ENCODE measurements at places on chromosomes 1 and 21.

DNA sequence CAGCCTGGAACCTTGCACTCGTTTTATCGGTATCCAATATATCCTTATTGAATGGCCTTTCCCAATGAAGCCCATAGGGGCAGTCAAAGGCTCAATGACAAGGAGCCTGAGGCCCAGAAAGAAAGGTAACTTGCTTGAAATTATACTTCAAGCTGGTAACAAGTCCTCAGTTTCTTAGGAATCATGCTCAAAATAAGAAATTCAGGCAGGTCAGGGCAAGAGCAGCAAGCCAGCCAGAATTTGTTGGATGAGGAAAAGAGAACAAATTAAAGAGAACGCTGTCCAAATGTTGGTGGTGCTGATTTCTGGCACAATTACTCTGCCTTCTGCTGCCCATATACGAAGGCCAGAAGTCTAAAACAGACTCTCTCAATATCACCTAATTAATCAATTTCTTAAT, 77.6 kb downstream of the DDX20 start:
- no peak for DNase-seq

DNA sequence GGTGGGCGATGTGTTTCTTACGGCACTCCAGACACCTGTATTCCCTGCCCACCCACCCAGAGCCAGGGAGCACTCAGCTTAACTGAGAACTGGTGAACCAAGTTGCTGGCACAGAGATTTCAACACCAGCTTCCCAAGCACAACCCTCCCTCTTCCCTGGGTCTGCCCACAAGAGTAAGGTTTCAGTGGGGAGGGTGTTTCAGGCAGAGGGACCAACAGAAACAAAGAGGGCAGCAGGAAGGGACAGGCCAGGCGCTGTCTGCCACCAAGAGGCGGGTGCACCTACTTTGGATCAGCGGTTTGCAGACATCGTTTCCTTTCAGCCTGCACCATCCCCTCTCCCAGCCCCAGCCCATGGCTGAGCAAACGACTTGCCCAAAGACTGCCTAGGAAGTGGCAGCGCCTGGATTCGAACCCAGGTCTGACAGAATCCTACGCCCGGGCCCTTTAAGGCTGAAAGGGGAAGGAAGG, 21.9 kb upstream of the ALDH4A1 start:
- DNase-seq: no peak

GRCh38 chr1:3939242-3940080, 39.4 kb upstream of the C1orf174 start:
- no peak for DNase-seq

- no peak for DNase-seq
These were observed at the start of gene ZBTB8A for GRCh38 chr1:32538887-32539583. ZBTB8A (plus strand) TSS chr1:32539427; CDS start chr1:32592932, 53,505 bp downstream.

DNA sequence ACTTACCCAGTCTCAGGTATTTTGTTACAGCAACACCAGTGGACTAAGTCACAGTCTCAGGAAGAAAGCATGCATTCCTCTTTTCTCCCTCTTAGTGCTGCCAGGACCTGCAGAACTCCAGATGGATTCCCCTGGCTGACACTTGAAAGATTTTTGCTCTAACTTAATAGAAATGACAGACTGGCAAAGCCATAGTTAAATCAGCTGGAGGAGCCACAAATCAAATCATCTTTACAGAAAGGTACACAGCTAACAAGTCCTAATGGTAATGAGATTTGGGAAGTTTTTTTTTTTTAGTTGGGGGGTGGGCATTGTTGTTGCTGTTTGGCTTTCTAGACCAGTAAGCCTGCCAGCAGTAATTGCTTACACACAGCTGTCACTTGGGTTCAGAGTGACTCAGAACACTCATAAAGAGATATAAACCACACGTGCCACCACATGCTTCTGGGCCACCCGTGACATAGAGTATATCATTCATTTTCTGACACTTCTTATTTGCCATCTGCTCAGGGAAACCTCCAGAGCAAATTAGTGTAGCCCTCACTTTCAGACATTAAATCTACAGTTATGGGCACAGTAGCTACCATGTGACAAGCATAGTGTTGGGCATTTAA, 72.4 kb downstream of the FH start:
- DNase-seq: no peak

- no peak for DNase-seq
These were observed 6.8 kb upstream of the CNIH3 start for GRCh38 chr1:224609333-224609732.

DNA sequence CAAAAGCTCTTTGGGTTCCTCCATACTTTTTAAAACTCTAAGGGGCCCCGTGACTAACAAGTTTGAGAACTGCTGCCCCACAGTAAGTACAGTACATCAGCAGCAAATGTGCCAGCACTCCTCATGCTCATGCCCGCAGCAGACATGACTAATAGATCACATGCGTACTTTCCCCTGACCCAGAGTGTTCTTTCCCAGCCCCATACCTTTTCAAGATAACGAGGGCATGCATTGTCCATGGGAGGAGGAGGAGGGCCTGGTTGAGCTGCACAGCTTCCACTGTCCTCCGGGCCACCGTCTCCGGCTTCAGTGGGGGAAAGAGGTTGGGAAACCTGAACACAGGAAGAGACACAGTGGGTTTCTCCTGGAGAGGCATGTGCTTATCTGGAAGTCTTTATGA, 45.5 kb downstream of the DHRS3 start:
- DNase-seq: no peak

GRCh38 chr1:37288900-37289299, 185.5 kb upstream of the ZC3H12A start:
- DNase-seq: no peak

DNA sequence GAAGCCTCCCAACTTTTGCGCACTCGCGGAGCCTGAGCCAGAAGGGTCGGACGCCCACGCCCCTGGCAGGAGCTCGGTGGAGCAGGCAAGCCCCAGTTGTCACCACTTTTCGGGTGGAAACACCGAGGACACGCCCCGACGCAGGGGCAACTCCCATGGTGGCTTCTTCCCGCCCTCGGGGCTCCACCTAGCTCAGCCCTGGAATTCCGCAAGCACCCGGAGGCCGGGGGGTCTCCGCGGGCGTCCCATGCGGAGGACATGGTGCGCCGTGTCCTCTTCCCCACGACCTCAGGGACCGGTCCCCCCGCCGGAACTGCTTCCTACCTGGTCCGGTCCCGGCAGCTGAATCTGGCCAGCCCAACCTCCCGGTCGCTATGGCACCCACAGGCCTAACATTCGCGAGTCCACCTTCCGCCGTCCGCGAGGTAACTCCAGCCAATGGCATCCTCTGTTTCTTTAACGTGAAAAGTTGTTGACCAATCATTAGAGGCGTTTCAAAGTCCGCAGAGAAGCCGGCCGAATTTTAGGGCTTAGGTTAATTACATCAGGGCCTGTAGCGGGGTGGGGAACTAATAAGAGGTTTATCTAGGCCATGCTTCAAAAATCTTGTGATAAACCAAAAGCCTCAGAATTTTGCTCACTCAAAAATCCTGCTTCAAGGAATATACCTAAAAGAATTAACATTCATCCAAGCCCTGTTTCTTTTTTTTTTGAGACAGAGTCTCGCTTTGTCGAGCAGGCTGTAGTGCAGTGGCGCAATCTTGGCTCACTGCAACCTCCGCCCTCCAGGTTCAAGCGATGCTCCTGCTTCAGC, at the start of gene STPG1:
Gene STPG1 (minus strand): TSS at position 433 of the 814 bp plus-strand sequence. CDS start 12,394 bp downstream, outside the sequence.
- peak; percentile 60 for DNase-seq

DNA sequence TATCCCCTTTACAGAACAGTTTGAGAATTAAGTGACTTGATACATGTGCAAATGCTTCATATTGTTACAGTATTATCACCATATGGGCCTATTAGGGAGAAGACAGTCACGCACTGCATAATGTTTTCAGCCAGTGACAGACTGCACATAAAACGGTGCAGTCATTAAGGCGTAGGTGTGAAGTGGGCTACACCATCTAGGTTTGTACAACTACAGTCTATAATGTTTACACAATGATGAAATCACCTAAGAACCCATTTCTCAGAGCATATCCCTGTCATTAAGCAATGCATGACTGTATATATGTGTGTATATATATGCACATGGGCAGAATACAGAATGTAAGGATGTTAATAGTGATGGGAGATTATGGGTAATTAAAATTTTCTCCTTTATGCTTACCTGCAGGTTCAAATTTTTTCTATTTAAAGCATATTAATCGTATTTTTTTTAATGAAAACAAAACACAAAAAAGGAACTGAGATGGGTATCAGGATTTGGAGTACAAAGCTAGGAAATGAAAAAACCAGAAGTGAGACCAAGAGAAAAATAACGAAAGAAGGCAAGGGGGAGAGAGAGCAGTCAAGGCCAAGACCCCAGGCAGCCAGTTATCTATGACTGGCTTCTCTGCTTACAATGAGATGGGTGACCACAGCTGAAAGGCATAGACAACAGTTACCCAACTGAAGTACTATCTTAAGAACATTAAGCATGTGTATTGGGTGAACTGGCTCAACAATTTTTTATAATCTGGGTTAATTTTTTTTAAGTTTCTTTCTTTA, 122.9 kb upstream of the DAB1 start:
- no peak for DNase-seq

GRCh38 chr1:21329209-21329844, 39.1 kb upstream of the ECE1 start:
- no peak for DNase-seq

- DNase-seq: no peak
These were observed 124.2 kb upstream of the ZBTB40 start for GRCh38 chr1:22327411-22327810.

DNA sequence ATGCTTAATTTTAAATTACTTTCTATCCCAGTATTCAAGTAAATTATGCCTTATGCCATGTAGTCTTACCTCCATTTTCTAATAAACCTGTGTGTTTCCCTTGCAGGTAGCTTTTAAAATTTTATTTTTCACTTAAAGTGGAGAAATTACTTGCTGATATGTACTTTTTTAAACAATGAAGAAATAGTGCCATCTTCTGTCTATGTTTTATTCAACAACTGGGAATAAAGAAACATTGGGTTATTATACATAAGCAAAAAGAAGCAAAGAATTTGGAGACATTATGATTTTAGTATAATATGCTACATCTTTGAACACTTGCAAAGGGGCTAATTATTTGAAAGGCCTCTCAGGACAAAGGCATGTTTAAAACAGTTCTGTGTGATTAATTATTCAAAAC, 1912.9 kb downstream of the MRPL39 start:
- no peak for DNase-seq

DNA sequence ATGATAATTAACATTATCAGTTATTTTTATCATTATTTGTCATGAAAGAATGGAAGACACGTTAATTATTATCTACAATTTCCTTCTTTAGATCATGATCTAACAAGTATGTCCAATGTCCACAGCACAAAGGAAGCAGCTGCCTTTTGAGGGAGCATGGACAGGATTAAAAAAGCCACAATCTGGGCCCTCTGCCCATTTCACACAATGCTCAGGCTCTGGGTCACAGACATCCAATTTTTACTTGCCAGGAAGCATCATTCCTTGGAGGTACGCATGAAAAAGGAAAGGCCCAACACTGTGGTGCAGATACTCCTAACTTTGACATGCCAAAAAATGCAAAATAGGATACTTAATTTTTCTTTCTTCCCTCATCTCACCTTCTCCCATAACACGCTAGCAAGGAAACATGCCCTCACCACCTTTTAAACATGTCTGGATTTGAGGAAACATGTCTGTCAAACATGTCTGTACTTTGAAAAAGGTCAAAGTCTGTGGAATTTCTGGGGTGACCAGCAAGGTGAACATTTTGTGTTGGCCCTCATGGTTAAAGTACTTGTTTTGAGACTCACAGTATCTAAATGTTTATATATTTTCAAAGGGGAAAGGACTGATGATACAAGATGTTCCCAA, 40.0 kb downstream of the GADD45A start:
- DNase-seq: no peak

DNA sequence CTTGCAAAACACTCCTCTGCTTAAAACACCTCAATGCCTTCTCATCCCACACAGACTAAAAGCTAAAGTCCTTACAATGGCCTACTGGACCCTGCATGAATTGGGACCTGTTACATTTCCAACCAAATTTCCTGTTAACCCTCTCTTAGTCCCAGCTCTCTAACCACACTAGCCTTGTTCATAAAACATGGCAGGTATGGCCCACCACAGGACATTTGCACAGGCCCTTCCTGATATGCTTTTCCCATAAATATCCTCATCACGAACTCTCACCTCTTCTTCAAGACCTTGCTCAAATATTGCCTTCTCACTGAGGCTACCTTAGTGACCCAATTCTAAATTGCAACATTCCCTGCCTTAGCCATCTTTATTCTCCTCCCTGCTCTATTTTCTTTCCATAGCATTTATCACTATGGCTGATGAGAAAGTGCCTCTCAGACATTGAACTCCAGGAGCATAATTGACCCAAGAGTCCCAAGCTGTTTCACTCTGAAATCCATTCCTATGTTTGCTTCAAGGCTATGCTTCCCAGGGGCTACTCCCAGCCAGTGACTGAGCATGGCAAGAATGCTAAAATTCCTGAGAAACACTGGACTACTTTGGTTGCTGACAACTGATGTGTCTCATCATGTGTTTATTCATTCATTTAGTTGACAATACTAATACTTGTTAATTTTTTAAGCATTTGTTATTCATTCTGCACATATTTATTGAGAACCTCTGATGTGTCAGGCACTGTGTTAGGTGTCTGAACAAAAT, 2.7 kb upstream of the PALMD start:
- no peak for DNase-seq

GRCh38 chr1:55084257-55084656, 44.9 kb downstream of the PCSK9 start:
- no peak for DNase-seq

DNA sequence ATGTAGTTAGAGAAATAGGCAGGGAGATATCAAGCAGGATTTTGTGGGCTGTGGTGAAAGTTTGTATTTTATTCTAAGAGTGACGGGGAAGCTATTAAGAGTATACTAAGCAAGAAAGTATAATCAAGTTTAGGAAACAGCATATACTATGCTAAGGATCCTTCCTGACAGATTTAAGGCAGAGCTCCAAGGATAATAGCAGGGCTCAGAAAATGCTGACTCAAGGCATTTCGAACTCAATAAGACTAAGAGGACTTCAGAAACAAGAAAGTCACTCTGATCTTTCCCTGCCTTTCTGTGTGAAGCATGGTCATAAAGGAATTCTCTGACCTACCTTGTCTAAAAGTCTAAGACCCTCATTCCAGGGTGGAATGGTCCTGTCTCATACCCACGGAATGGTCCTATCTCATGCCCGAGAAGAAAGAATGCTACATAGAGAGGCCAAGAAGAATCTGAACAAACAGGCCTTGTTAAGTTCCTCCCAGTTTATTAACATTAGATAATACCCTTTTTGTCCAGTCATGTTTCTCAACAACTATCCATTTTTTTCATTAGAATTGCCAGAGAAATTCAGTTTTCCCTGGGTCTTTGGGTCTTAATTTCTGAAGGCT, 59.1 kb downstream of the HFM1 start:
- DNase-seq: no peak
